ENCODE measurements at places on chromosomes 1 and 21.
A peak's percentile ranks its signal among the peaks of the same experiment; 100 is the strongest.

DNA sequence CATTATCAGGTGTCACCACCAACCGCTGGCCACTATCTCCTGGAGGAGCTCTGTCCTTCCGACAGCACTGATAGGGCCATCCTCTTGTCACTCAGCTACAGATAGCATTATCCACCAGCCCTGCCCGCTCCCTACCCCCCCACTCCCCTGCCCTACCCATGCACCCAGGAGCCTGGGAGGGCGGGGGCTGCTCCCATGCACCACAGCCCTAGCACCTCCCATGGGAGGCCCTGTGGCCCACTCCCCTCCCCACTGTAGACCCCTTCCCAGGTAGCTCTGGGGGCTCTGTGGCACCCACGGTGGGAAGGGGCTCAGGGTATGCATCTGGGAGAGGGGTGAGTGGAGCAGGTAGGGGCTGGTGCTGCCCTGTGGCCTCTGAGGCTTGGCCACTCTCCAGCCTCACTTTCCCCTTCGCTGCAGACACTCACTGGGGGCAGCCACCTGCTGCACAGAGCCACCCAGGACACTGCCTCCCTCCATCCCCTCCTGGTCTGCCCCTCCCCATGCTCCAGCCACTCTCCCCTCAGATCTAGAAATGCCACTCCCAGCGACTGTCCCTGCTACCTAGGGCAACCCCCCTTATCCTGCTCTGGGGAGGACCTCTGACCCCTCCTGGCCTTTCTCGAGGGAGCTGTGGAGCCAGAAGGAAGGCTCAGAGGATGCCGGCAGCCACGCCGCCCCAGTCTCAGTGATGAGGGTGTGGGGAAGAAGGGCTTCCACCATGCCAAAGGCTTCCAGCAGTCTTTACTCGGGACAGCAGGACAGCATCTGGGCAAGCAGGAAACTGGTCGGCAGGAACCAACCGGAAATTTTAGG is 58.5 kb downstream of the WNT9A start:
- no peaks in the 10 kb centered on the region for H3K36me3 ChIP-seq
- no peak overlapping the region for H3K27ac ChIP-seq
- H3K27me3 ChIP-seq = peaks cover 4% of the 10 kb centered on the region
- peaks cover 33% of the 10 kb centered on the region for H3K4me1 ChIP-seq

DNA sequence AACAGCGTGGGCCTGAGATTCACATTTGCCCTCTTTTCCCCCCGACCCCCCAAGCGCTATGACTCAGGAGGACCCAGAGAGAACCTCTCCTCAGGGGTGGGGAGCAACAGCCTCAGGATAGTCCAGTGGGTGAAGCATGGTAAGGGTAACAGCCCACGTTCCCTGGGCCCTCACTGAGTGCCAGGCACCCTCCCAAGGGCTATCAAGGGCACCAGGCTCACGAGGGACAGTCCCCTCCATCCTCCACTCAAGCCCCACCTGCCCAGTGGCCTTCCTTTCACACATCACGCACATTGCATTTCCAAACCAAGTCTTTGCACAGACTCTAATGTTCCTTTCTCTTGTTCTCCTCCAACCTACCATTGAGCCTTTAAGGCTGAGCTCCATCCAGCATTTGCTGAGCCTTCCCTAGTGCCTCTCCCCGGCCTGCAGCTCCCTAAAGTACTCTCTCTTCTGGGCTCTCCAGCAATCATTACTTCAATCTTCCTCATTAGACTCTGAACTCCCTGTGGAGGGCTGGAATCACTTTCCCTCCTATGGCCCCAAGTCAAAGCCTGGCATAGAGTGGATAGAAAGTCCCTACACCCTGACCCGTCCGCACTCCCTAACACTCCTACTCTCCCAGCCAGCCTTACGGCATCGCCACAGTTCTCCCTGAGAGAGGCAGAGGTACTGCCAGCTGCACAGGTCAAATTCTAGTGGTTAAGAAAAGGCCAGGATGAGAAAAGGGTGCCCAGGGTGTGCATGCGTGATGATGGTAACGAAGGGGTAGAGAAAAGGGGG is 1.0 kb downstream of the AKR7A2 start:
- H3K27ac ChIP-seq = no peak overlapping the region
- H3K4me1 ChIP-seq = peaks cover 46% of the 10 kb centered on the region
- H3K4me3 ChIP-seq = peak overlapping the region; percentile 75
- H3K36me3 ChIP-seq = peaks cover 12% of the 10 kb centered on the region
- no peak for DNase-seq
- H3K27me3 ChIP-seq = no peaks in the 10 kb centered on the region

DNA sequence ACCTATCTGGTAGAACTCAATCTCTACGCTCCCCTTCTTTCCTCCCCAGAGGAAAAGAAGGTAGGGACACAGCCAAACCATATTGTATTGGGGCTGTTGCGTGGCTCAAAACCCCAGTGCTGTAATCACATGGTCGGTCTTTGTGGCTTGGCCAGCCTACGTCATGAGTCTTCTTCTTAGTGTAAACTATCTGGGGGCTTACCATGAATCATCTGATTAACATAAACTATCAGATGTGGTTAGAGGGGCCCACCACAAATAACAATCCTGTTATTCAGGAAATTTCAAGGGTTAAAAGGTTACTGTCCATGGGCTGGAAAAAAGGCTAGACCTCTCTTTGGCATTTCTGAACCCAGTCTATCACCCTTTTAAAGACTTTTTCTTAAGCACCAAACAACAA is 49.5 kb upstream of the GPR52 start:
- H3K4me1 ChIP-seq = peaks cover 7% of the 10 kb centered on the region
- H3K27me3 ChIP-seq = no peaks in the 10 kb centered on the region
- H3K4me3 ChIP-seq = no peak overlapping the region
- DNase-seq = no peak
- H3K36me3 ChIP-seq = peaks cover 11% of the 10 kb centered on the region
- no peak overlapping the region for H3K27ac ChIP-seq

GRCh38 chr1:54623216-54624007 is at the start of gene FAM151A:
Gene FAM151A (minus strand): TSS chr1:54623525. CDS start chr1:54623395, 130 bp downstream.
- no peak for DNase-seq
- no peaks in the 10 kb centered on the region for H3K27me3 ChIP-seq
- H3K4me3 ChIP-seq = no peak within 1 kb of the TSS
- H3K36me3 ChIP-seq = no peaks in the 10 kb centered on the region
- H3K27ac ChIP-seq = no peak within 1 kb of the TSS

DNA sequence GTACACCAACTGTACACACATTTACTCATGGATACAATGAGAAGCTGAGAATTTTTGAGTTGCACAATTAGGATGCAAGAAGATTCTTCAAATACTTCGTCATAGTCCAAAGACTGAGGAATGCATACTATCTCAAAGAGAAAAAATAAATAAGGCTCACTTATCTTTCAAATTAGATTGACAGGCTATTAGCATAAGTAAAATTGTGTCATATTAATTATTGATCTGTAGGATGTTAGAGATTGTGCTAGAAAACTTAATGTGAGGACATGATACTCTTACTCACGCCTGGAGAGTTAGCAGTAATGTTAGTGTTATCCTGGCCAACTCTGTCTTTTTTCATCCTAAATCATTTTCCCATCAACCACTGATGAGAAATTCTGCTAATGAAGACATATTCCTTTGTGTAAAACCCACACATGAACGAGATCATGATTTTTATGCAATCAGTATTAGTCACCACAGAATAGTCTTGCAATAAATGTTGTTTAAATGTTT is 659.0 kb downstream of the LTN1 start:
- no peaks in the 10 kb centered on the region for H3K36me3 ChIP-seq
- DNase-seq = no peak
- H3K27ac ChIP-seq = no peak overlapping the region
- no peak overlapping the region for H3K4me3 ChIP-seq

DNA sequence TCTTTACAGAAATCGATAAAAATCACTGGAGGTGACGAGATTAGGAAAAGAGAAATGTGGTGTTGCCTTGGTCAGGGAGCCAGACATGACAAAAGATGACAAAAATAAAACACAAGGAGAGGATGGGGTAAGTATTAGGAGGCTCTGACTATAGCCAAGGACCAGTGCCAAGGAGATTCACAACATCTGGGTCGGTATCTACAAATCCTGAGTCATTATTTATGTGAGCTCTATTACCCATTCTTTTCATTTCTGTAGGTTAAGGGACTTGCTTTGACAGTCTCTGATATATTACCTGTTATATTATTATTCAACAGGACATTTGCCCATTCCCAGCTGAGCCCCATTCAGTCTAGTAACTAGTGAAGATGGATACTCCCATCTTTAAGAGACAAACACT is 120.8 kb downstream of the TYW3 start:
- no peaks in the 10 kb centered on the region for H3K36me3 ChIP-seq
- H3K4me1 ChIP-seq = no peaks in the 10 kb centered on the region
- H3K27me3 ChIP-seq = no peaks in the 10 kb centered on the region
- no peak overlapping the region for H3K4me3 ChIP-seq
- no peak overlapping the region for H3K27ac ChIP-seq
- DNase-seq = no peak

GRCh38 chr1:34162852-34163766 is 1.9 kb downstream of the CSMD2 start:
- no peak overlapping the region for H3K4me3 ChIP-seq
- peaks cover 21% of the 10 kb centered on the region for H3K27me3 ChIP-seq
- no peaks in the 10 kb centered on the region for H3K36me3 ChIP-seq
- no peak for DNase-seq
- H3K4me1 ChIP-seq = peaks cover 6% of the 10 kb centered on the region

DNA sequence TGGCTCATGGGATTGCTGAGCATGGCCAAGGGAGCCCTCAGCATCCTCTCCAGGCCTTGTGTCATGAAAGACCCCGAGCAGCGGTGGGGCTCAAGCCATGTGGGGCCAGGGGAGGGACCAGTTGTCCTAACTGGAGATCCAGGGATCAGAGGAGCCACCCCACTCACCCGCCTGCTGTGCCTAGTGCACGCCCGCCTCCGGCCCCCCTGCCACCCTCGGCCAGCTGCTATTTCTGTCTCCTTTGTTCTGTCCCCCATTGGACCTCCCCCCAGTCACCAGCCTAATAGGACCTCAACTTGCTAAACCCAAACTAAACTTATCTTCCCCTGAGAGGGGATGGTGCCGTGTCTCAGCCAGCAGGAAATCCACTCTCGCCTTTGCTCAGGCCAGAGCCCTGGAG is 44.4 kb downstream of the TP73 start:
- no peak for DNase-seq
- H3K4me3 ChIP-seq = no peak overlapping the region
- no peaks in the 10 kb centered on the region for H3K36me3 ChIP-seq
- no peaks in the 10 kb centered on the region for H3K4me1 ChIP-seq

DNA sequence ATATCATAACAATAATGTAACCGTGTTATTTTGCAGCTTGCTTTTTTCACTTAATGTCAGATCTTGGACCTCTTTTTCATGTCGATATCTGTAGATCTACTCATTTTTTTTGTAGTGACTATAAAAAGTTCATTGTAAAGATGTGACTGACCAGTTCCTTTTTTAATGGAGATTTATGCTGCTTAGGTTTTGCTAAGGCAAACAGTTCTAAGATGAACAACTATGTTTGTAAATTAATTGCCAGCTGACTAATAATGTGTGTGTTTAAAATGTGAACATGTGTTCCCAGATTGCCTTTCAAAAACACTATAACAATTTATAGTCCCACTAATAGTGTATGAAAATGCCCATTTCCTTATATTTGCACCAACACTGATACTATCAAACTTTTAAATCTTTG is 18.1 kb upstream of the EPS8L3 start:
- H3K27ac ChIP-seq = no peak overlapping the region
- H3K36me3 ChIP-seq = no peaks in the 10 kb centered on the region
- no peak overlapping the region for H3K4me3 ChIP-seq

- no peak overlapping the region for H3K4me3 ChIP-seq
- no peak overlapping the region for H3K27ac ChIP-seq
- H3K27me3 ChIP-seq = peaks cover 5% of the 10 kb centered on the region
- DNase-seq = no peak
- no peaks in the 10 kb centered on the region for H3K36me3 ChIP-seq
- H3K4me1 ChIP-seq = peaks cover 79% of the 10 kb centered on the region
Measured at GRCh38 chr1:25096307-25097150, 135.8 kb downstream of the SYF2 start.

- H3K36me3 ChIP-seq = no peaks in the 10 kb centered on the region
- no peaks in the 10 kb centered on the region for H3K27me3 ChIP-seq
- H3K27ac ChIP-seq = no peak overlapping the region
- no peak for DNase-seq
Measured at GRCh38 chr1:15215116-15215515, 31.9 kb upstream of the FHAD1 start.

DNA sequence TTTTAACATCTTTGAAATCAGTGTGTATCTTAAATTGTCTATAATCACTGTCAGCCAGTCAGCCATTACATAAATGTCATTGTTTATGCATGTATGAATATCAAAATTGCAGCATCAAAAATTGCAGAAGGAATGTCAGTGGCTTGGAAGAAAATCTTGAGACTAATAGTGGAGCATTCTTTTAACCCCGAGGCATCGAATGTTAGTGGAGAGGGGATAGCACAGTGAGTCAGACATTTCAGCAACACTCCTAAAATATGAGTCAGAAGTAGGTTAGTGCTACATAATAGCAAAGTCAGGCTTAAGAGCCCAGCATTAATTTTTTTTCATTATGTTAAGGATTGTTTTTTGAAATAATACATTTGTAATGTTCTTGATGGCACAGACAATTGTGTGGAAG is 45.5 kb downstream of the SNRPE start:
- no peaks in the 10 kb centered on the region for H3K4me1 ChIP-seq
- DNase-seq = no peak
- H3K27ac ChIP-seq = no peak overlapping the region
- no peaks in the 10 kb centered on the region for H3K36me3 ChIP-seq
- no peak overlapping the region for H3K4me3 ChIP-seq

DNA sequence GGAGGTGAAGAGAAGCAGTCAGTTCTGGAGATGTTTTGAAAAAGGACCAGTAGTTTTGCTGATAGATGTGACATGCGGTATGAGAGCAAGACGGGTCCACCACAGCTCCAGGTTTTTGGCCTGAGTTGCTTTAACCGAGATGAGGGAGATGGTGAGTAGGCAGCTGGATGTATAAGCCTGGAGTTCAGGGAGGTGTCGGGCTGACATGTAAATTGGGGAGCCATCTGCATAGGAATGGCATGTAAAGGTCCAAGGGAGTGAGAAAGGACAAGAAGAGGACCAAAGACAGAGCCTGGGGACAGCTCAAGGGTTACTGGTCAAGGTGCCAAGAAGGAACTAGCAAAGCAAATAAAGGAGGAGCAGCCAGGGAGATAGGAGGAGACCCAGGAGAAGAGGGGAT is 503.7 kb downstream of the MATN1 start:
- H3K36me3 ChIP-seq = no peaks in the 10 kb centered on the region
- no peaks in the 10 kb centered on the region for H3K4me1 ChIP-seq
- H3K27ac ChIP-seq = no peak overlapping the region
- no peak overlapping the region for H3K4me3 ChIP-seq
- DNase-seq = no peak

- H3K4me3 ChIP-seq = no peak overlapping the region
- no peaks in the 10 kb centered on the region for H3K4me1 ChIP-seq
- DNase-seq = no peak
- H3K27me3 ChIP-seq = no peaks in the 10 kb centered on the region
- H3K27ac ChIP-seq = no peak overlapping the region
Measured at GRCh38 chr1:222557148-222557547, 9.2 kb upstream of the HHIPL2 start.
